Umbilical cord (tissue), 2 donors: ENCODE measurements at places on chromosomes 6 and 20. TPM values are rescaled to one million over a fixed set of nuclear protein-coding genes. Genes with fewer than 3 reads are reported as not detected.

The PRPH2 gene
- total RNA-seq = 1.4 TPM

The DPPA5 gene
- not detected for total RNA-seq

The PNLDC1 gene
- total RNA-seq = not detected

The METTL24 gene
- 5.5 TPM for total RNA-seq

The OTOR gene
- total RNA-seq = 1.7 TPM

The FOXA2 gene
- total RNA-seq = 0.48 TPM

The DZANK1 gene
- total RNA-seq = 1.7 TPM

The PKIB gene
- 8.7 TPM for total RNA-seq

The SRSF12 gene
- total RNA-seq = 4.3 TPM

The SNX21 gene
- total RNA-seq = 35.2 TPM

The TSPYL4 gene
- 16.6 TPM for total RNA-seq

The BEND6 gene
- total RNA-seq = 21.7 TPM

The GMEB2 gene
- total RNA-seq = 3.4 TPM

The SLC16A10 gene
- 36.8 TPM for total RNA-seq
